ENCODE measurements at places on chromosomes 1 and 21. TPM values are rescaled to one million over a fixed set of nuclear protein-coding genes. Genes with fewer than 3 reads are reported as not detected.

The INKA2 gene
- total RNA-seq: 8.5 TPM

The ADGRB2 gene
- total RNA-seq: 2.2 TPM

The CLEC20A gene
- total RNA-seq: not detected

DNA sequence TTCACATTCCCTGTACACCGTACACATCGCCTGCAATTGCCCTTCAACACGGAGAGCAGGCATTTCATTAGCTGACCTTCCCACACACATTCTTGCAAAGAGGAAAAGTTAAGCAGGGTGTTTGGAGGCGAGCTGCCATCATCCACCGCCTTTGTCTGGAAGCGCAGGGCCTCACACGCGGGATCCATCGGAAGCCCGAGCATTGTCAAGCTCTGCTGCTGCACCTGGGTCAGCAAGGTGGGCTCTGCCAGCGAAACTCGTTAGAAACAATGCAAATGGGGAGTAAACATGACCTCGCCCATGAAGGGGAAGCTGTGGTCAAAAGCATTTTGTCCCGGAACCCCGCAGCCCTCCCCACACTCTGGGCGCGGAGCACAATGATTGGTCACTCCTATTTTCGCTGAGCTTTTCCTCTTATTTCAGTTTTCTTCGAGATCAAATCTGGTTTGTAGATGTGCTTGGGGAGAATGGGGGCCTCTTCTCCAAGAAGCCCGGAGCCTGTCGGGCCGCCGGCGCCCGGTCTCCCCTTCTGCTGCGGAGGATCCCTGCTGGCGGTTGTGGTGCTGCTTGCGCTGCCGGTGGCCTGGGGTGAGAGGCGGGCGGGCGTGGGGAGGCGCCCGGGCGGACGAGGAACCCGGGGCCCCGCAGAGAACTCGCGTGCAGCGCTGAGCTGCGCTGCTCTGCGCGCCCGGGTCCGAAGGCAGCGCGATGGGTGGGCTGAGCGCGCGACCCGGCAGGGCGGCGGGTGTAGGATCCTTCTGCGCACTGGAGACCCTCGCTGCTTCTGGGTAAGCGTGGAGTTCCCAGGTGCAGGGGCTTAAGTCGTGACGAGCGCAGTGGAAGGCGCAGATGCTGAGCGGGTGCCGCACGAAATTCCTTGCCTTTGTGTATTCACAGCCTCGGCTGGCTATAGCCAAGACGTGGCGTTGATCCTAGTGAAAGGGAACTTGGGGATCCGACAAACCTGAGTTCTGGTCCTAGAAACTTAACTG is at the start of gene CR1:
CR1 (plus strand) TSS at position 357 of the 992 bp plus-strand sequence; CDS start at position 468, 111 bp downstream.
- DNase-seq: no peak

DNA sequence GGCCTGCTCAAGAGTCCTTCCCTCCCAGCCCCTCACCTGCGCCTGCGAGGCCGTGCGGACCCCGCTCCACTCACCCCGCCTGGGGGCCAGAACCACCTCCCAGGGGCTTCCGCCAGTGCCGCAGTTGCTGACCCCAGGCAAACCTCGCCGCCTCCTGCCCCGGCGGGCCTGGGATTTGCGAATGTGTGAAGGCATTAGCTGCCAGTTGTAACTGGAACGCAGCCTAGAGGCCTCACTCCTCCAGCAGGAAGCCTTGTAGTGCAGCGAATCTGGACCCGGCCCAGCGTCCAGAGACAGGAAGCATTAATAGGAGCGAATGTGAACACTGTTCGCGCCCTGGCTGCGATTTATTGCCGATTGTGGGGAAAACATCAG is 140.9 kb upstream of the ARHGEF16 start:
- no peak for DNase-seq

- DNase-seq: no peak
Observed at GRCh38 chr1:41811051-41811795, 107.5 kb downstream of the HIVEP3 start.

- DNase-seq: no peak
Observed at GRCh38 chr1:22141554-22142314, 1.2 kb downstream of the WNT4 start.

GRCh38 chr1:223248770-223249140 is 105.7 kb upstream of the TLR5 start:
- no peak for DNase-seq

- no peak for DNase-seq
Observed at GRCh38 chr21:34553151-34553952, 41.3 kb upstream of the KCNE1 start.

DNA sequence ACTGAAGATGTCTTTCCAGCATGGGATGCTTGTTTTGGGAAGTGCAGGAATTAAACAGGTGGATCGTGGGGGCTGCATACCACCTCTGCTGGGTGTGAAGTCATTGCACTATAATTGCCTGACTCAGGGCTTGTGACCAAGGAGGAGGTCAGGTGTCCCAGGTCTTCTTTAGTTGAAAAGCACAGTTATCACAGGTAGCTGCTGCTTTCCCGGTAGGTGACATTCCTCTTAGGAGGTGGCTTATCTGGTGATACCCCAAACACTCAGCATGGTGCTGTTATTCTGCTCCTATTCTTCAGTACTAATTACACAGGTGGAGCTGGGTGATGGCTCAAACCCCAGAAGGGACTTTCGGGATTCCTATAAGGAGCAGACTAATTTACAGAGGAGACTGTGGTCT is 320.3 kb upstream of the PLXNA2 start:
- no peak for DNase-seq

DNA sequence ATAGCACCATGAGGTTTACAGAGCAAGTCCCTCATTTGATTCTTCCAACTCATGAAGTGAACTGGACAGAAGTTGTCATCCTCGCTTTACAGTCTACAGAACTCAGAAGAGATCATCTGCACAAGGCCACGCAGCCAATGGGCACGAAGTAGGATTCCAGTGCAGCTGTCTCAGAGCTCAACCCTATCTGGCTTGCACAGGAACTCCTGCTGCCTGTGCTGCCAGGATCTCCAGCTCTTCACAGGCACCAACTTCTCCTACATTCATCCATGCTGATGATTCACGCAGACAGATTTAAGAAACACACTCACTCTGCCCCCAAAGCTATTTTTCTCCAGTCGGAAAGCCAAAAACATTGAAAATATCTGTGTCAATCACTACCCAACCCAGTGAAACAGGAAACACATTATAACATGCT is 157.0 kb downstream of the RERE start:
- DNase-seq: no peak
